ENCODE measurements at places on chromosomes 2 and 18. TPM values are rescaled to one million over a fixed set of nuclear protein-coding genes. Genes with fewer than 3 reads are reported as not detected.

Gene MC4R
- total RNA-seq: not detected

Gene LOXL3
- total RNA-seq: 0.15 TPM

- peaks cover 38% of the 10 kb centered on the region for H3K36me3 ChIP-seq
- H3K4me3 ChIP-seq: no peak overlapping the region
- H3K27me3 ChIP-seq: no peaks in the 10 kb centered on the region
These were observed 23.0 kb upstream of the CEP68 start for GRCh38 chr2:65033178-65033577.

- no peak overlapping the region for H3K4me3 ChIP-seq
- DNase-seq: no peak
- H3K27ac ChIP-seq: no peak overlapping the region
- H3K4me1 ChIP-seq: no peaks in the 10 kb centered on the region
These were observed 28.8 kb downstream of the ASAP2 start for GRCh38 chr2:9235147-9236044.

GRCh38 chr18:74899554-74899953, 301.9 kb downstream of the ZNF407 start:
- H3K27me3 ChIP-seq: no peaks in the 10 kb centered on the region
- H3K4me3 ChIP-seq: no peak overlapping the region
- H3K27ac ChIP-seq: no peak overlapping the region
- DNase-seq: peak; percentile 45
- peaks cover 21% of the 10 kb centered on the region for H3K4me1 ChIP-seq

DNA sequence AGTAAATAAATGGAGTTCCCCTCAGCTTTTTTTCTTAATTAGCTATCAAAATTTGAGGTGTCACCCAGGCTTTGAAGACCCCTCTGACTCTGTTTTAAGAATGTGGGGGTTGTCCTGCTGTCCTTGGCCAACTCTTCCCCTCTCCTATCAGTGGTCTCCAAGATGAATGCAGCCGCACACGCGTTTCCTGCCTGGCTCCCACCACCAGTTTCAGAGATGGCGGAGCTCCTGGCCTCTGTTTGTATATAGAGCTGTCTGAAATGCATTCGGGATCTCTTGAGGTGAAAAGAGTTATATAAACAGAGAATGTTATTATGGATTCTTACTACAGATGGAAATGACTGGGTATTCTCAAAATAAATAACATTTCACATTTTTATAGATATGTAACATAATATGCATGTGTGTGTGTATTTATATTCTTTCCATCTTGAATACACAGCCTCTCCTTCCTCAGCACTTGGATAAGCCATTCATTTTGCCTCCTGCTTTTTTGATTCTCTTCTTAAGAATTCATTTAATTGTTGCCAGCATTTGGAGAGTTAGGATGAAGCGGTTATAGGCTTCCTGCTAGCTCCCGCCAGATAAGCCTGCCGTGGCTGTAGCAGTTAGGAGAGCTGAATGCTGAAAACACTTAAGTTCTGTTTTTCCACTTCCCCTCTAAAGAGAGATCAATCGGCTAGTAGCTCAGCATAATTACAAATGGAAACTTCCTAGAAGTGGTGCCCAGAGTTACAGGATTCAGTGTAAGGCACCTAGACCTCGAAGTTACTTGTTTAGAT, 659.3 kb upstream of the FANCL start:
- H3K4me1 ChIP-seq: no peaks in the 10 kb centered on the region
- no peaks in the 10 kb centered on the region for H3K27me3 ChIP-seq
- H3K27ac ChIP-seq: no peak overlapping the region
- H3K4me3 ChIP-seq: no peak overlapping the region
- H3K36me3 ChIP-seq: no peaks in the 10 kb centered on the region

- H3K27me3 ChIP-seq: no peaks in the 10 kb centered on the region
- DNase-seq: no peak
- H3K4me1 ChIP-seq: peaks cover 33% of the 10 kb centered on the region
- no peaks in the 10 kb centered on the region for H3K36me3 ChIP-seq
- H3K4me3 ChIP-seq: no peak overlapping the region
These were observed 38.7 kb upstream of the SLC1A4 start for GRCh38 chr2:64950226-64951160.

DNA sequence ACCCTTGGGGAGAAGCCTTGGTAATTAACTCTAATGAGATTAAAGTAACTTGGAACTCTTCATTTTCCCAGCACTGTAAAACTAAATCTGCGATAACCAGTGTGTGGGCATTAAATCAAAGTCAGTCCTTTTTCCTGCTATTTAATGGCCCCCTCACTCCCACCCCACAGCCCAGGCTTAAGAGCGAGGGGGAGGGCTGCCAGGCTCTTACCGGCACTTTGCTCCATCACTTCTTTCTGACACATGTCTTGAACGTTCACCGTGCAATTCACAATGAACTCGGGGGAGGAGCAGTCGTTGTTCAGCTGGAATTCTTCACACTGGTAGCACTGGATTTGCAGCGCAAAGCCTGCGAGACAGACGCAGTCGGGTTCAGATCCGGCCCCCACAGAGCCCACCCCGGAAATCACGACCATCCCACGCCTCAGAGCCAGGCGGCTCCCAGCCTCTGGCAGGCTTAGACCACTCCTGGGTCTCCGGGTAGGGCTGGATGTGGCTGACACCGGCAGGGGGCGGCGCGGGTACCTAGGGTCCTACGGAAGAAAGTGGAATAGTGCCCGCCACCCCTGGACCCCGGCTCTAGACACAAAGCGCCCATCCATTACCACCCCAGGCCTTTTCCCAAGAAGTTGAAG, 1.7 kb downstream of the LYPD1 start:
- DNase-seq: no peak
- H3K4me1 ChIP-seq: no peaks in the 10 kb centered on the region

- no peak overlapping the region for H3K27ac ChIP-seq
- no peaks in the 10 kb centered on the region for H3K4me1 ChIP-seq
- H3K36me3 ChIP-seq: no peaks in the 10 kb centered on the region
- DNase-seq: no peak
- H3K4me3 ChIP-seq: no peak overlapping the region
These were observed 316.9 kb upstream of the ZEB2 start for GRCh38 chr2:144836635-144837350.

- H3K4me3 ChIP-seq: no peak overlapping the region
- H3K27me3 ChIP-seq: 0 out of 2 replicates have a peak, but pooled peaks cover 2% of the 10 kb centered on the region
- H3K4me1 ChIP-seq: no peaks in the 10 kb centered on the region
- H3K36me3 ChIP-seq: no peaks in the 10 kb centered on the region
- peak; percentile 76 for DNase-seq
These were observed 248.5 kb downstream of the CDH20 start for GRCh38 chr18:61581578-61582201.

DNA sequence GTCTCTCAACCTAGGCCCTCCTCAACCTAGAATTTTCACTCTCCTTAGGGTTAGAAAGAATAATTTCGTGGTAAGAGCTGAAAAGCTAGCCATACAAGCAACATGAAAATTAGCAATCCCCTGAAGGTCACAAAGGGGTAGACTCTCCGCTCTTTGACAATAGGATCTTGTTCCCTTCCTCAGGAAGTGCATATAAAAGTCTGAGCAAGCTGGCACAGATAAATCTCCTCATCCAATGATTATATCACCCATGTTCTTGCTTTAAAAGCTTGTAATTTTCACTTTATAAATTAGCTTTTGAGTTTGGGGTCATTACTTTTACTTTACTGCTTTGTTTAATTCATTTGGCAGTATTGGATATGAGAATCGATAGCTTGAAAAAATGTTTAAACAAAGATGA, 852.3 kb upstream of the CRIM1 start:
- no peaks in the 10 kb centered on the region for H3K4me1 ChIP-seq
- H3K27me3 ChIP-seq: no peaks in the 10 kb centered on the region
- no peak overlapping the region for H3K27ac ChIP-seq
